Activated CD4-positive, alpha-beta T cell treated with anti-CD3 and anti-CD28 coated beads, Interleukin-2, amount 10 ng/mL, durations not matched to agents 24 days and 14 days (primary cell): ENCODE measurements at places on chromosomes 2 and 18. TPM values are rescaled to one million over a fixed set of nuclear protein-coding genes. Genes with fewer than 3 reads are reported as not detected.
A peak's percentile ranks its signal among the peaks of the same experiment; 100 is the strongest.

NAGK gene
- 55.9 and 67.1 TPM in 2 replicates for total RNA-seq

- DNase-seq = no peak
These were observed 11.0 kb downstream of the TTN start for GRCh38 chr2:178796079-178796677.

MRPS5 gene
- 97.4 and 103 TPM in 2 replicates for total RNA-seq

DNA sequence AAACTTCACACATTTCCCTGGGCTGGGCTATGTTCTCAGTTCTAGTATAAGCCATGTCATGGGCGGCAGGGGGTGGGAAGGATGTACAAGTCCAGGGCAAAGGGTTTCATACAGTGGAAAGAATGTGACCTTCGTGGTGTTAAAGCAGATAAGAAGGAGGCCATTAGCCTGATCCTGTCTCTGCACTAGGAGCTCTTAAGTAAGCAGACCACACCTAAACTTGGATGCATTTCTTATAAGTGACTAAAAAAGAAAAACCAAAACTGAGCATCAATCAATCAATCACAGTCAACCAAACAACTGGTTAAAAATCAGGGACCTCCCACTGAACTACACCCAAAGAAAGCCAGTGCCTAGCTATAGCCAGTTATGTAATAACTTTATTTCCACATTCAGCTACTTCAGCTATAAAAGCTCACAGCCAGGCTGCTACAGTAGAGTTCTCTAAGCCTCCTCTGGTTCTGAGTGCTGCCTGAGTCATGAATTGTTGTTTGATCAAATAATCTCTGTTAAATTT is 46.8 kb upstream of the RIOK3 start:
- DNase-seq = no peak

- DNase-seq = no peak
These were observed 2.5 kb upstream of the IL36RN start for GRCh38 chr2:113056521-113056920.

CDCA7 gene
- total RNA-seq = 116 and 118 TPM in 2 replicates

- no peak for DNase-seq
These were observed 103.5 kb downstream of the DNER start for GRCh38 chr2:229610872-229611271.

- DNase-seq = no peak
These were observed 91.4 kb downstream of the LDLRAD4 start for GRCh38 chr18:13309748-13310670.

- DNase-seq = no peak
These were observed 51.6 kb upstream of the TAF1B start for GRCh38 chr2:9791711-9792110.

- DNase-seq = no peak
These were observed 204.9 kb downstream of the PTGR3 start for GRCh38 chr18:75003764-75004690.

- DNase-seq = no peak
These were observed 43.2 kb upstream of the CAB39 start for GRCh38 chr2:230669386-230669950.

GRCh38 chr18:39772155-39772919 is 2182.7 kb upstream of the PIK3C3 start:
- peak; percentile 21 for DNase-seq

DNA sequence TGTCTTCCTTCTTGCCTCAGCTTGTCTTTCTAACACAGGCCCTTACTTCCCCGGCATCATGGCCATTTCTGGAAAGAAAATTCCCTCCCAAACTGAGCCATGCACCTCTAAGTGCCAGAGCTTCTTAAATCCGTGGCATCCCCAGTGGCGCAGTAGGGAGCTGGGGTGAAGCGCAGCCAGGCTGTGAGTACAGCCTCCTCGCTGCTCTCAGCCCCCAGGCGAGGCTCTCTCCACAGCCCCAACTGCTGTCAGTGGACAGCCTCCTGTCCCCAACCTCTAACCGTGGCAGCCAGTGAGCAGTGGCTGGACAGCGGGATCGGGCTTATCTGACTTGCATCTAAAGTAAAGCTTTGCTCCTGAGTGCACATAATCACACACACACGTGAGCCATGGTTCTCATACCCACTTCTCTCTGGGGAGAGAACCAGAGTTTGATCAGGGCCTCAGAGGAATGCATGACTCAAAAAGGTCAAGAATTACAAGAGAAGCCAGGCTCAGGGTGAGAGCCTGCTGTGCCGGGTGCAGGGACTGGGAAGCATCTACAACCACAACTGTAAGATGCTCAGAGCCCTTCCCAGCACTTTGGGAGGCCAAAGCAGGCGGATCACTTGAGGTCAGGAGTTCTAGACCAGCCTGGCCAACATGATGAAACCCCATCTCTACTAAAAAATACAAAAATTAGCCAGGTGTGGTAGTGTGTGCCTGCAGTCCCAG is 50.7 kb downstream of the SFXN5 start:
- DNase-seq = no peak

GRCh38 chr2:120227111-120227991 is 4.2 kb upstream of the TMEM185B start:
- no peak for DNase-seq

CPO gene
- total RNA-seq = not detected in 2 replicates

TDRD15 gene
- not detected in 2 replicates for total RNA-seq

DNA sequence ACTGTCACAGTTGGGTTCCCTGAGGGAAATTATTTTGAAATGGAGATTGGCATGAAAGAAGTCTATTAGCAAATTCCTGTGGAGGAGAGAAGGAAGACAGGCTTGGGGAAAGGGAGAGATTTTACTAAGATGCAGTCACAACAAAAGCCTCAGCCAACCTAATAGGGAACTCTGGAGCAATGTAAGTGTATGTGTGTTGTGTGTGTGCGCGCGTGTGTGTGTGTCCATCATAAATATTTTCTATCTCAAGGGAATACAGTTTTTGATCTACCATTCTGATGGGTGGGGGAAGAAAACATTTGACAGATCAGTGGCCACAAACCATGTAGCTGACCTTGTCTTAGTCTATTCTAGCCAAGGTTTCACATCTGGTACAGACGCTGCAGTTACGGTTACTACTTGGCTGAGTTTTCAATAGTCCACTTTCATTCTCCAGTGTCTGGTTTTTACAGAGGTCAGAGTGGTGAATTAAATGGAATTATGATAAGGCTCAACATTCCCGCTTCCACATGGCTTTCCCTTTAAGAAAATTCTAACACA is 72.6 kb downstream of the MREG start:
- DNase-seq = no peak

DNA sequence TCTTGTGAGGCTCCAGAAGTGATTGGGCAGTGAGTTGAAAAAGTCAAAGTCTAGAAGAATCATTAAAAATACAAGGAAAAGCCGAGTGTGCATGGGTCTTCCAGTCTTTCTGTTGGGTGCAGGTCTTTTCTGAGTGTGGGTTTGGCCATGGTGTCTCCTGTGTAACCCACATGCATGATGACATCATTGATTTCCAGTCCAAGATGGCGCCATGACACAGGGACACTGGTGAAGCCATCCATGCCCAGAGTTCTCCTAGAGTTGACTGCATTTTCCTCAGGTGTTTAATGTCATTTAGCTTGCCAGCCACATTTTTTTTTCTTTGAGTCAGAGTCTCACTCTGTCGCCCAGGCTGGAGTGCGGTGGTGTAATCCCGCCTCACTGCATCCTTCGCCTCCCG is 35.9 kb downstream of the SH3BP4 start:
- no peak for DNase-seq

DNA sequence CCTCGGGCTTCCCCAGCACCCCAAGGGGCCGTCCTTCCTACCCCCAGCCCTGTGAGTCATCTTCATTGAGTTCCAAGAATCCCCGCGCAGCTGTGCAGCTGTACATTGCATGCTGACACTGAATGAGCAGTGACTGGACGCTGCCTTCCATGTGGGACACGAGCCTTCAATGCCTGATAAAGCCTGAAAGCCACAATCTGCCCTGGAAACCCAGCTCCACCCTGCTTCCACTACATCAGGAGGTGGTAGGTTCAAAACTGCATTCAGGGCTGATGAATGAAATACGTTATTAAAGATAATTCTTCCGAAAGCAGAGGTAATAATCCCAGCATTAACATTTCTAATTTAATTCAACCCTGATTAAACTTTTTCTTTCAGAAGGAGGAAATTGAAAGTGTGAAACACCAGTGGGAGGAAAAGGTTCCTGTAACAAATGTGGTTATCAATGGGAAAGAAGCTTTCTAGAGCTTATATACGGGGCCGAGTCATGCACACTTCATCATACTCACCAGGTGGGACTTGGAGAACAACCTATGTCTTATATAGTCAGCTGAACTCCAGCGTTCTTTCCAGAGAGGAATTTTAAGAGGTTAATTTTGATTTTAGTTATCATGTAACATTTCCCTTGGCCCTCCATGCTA is 360.1 kb downstream of the LPIN1 start:
- DNase-seq = peak; percentile 66

DNA sequence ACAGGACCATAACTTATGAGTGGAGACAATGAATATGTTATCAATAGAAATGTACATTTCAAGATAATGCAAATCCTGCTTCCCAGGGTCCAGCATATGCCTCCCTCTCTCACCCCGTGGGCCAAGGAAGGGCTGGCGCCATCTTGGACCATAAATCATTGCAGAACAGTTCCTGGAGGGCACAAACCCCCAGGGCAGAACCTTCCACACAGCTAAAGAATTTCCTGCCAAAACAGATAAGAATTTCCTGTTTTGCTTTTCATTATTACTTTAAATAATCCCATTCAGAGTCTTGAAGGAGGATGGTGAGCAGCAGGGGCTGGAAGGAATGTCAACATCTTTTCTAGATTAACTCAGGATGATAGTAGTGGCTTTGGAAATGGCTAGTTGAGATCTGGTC is 53.7 kb downstream of the EHD3 start:
- DNase-seq = no peak

GRCh38 chr2:111139637-111140317 is 19.1 kb downstream of the BCL2L11 start:
- DNase-seq = no peak

IL1B gene
- 0.33 and 0.92 TPM in 2 replicates for total RNA-seq

GRCh38 chr18:8750954-8751415 is 45.6 kb downstream of the MTCL1 start:
- DNase-seq = no peak

DNA sequence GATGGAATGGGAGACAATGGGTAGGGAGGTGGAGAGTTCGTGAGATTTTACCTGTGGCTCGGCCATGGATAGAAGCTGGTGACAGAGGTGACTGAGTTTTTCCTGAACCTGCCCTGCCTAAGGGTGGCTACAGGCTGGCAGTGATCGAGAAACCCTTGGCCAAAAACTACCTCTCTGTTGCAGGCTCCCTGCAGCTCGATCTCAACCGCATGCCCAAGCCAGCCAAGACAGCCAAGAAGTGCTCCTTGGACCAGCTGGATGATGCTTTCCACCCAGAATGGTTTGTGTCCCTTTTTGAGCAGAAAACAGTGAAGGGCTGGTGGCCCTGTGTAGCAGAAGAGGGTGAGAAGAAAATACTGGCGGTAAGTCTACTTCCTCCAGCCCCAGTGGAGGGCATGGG is 225.5 kb downstream of the DYSF start:
- no peak for DNase-seq

DNA sequence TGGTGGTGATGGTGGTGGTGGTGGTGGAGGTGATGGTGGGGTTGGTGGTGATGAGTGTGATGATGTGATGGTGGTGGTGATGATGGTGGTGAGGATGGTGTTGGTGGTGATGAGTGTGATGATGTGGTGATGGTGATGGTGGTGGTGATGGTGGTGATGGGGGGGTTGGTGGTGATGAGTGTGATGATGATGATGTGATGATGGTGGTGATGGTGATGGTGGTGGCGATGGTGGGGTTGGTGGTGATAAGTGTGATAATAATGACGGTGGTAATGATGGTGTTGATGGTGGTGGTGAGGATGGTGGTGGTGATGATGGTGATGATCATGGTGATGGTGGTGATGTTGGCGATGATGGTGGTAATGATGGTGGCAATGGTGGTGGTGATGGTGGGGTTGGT is 67.7 kb downstream of the RRM2 start:
- no peak for DNase-seq

DNA sequence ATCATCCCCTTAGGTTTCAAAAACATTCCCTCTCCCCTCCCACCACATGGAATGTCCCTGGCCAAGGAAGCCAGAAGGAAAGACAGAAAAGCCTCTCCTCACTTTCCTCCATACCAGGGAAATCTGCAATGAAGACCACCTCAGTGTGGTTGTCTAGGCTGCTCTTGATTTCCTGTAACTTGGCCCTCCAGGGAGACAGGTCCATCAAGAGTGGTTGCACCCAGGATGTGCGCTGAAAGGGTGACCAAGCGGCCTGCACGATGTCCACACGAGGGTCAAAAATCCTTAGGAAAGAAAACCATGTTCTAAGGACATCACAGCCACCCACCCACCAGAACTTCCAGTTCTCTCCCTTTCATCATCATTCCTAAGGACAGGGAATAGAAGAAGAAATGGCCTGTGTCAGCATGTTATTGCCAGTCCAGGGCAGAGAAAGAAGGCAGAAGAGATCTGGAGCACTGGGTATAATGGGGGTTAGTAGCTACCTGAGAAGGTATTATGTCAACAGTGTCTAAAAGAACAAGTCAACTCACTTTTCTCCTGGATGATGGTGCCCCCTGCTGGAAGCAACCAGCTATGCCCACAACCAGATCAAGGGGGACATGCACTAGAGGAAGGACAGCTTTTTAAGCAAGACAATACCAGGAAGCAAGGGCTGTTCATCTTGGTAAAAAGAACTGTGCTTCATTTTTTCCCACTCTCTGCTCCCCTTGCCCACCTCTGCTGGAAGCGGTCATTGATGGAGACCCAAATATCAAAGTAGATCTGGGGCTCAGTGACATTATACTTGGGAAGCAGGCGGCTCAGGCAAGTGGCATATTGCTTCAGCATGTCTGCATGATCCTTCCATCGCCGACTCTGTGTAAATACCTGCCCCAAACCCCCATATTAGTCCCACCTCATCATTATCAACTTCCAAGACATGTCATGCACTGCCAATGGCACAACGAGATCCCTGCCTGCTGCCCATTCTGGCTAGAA is 9.3 kb downstream of the GGCX start:
- peak; percentile 96 for DNase-seq

DNA sequence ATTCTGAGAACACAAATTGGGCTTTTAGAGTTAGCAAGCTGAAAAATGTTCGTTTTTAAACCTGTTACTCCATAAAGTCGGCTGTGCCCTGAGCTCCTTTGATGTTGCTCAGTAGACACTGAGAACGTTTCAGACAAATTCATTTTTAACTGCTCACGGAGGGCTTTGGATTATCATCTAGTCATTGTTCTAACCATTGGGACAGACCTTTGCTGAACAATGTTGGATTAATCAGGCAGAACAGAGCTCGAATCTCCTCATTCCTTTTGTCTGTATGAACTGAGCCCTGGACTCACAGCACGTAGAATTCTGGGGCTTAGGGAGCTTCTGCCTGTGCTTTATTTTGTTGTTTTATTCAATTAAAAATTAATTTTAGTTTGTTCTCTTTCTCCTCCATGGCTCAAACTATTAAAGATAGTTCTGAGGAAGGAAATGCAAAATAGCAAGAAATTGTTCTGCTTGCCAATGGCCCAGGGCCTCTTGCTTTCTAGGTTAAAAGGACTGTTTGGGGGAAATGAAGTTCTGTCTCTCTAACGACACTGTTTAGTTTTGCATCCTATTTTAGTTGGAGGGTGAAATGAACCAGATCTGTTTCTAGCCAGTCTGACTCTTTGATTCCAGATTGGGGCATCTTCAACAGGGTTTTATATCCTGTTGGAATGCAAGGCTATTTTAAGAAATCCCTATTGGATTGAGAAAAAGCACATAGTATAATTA is 114.7 kb upstream of the CXCR4 start:
- no peak for DNase-seq

SKOR2 gene
- not detected in 2 replicates for total RNA-seq

- DNase-seq = no peak
These were observed 70.4 kb downstream of the IL1R2 start for GRCh38 chr2:102061962-102062795.

- DNase-seq = no peak
These were observed 20.8 kb downstream of the HPCAL1 start for GRCh38 chr2:10323535-10323934.

GRCh38 chr18:13260197-13260934 is 41.8 kb downstream of the LDLRAD4 start:
- DNase-seq = no peak
